ENCODE measurements at places on chromosomes 5 and 9.
A peak's percentile ranks its signal among the peaks of the same experiment; 100 is the strongest.

DNA sequence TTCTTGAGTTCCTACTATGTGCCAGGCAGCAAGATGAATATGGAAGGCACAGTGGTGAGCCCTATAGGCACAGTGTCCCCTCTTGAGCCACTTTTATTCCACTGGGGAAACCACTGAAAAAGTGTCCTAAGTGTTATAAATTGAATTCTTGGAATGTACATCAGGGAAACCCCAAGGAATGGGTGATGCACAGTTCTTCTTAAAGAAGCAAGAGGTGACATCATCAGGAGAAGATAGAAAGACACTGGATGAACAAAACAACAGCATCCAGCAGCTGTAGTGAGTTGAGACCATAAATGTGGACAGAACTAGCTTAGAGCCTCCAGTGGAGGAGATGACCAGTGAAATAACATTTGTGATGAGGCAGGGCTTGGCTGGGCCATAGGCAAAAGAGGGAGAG lies 199.2 kb upstream of the ANKRD55 start:
- no peak for DNase-seq

GRCh38 chr5:87051502-87052113 lies 216.1 kb upstream of the RASA1 start:
- no peak for DNase-seq

- peak; percentile 62 for DNase-seq
Observed at GRCh38 chr5:9498541-9499497, 47.1 kb downstream of the SEMA5A start.

DNA sequence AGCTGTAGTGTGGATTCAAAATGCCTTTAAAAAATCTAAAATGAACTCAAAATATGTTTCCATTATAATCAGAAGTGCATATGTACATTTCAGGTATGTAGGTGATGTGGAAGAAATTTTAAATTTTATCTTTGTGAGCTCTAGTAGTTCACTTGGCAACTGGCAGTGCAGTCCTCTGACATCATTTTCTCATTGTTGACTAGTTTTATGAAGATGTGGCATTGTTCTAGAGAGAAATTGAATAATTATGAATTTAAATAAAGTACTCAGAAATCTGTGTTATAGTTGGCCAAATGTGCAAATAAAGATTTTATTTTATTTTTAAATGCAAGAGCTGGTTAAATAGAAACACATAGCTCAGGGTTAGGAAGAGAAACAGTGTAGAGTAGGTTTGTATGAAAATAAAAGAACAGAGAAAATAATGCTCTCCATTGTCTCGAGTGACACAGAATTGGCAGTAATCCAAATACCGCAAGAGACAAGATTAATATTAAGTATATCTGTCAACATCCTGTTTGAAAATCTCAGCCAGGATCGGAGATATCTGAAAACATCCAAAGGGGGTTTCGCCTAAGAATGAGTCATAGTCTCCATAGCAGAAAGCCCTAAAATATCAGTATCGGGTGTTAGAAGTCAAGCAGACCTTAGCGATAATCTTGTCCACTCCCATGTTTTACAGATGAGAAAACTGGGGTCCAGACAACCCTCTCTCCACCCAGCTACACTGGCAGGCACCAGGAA lies 189.4 kb downstream of the CCDC192 start:
- peak; percentile 83 for DNase-seq

- no peak for DNase-seq
Observed at GRCh38 chr9:11973011-11973410, 720.2 kb upstream of the TYRP1 start.

DNA sequence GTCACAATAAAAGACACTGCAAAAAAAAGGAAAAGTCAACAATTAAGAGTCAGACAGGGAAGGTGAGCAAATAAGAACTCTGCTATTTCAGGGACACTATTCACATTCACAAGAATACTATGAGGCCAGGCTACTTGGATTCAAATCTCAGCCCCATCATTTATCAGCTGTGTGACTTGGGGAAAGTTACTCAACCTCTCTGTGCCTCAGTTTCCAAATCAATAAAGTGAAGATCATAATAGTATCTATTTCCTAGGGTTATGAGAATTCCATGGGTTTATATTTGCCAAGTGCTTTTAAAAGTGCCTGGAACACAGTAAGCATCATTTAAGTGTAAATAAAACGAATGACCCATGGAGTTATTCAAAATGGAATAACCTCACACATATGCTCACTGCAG lies 56.4 kb downstream of the ALDH7A1 start:
- DNase-seq: no peak

GRCh38 chr9:126690431-126691051 lies 76.8 kb downstream of the LMX1B start:
- DNase-seq: no peak

DNA sequence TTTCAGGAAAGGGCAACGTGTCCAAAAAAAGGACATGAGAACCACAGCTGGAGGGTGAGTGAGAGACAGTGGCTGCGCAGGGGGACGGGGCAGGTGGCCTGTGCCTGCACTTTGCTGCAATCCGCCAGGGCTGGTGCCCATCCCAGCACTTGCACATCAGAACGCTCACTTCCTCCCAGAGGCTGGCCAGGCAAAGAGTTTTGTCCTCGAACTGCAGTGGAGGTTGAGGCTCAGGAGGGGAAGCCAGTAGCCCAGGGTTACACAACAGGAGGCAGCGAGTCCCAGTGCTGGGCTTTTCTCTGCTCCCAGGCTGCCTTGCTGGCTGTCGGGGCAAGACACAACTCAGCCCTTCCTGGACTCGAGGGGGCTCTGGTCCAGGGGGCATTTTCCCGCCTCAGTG lies 33.1 kb downstream of the CRB2 start:
- DNase-seq: no peak

- no peak for DNase-seq
Observed at GRCh38 chr5:39083968-39084367, 9.8 kb upstream of the RICTOR start.

DNA sequence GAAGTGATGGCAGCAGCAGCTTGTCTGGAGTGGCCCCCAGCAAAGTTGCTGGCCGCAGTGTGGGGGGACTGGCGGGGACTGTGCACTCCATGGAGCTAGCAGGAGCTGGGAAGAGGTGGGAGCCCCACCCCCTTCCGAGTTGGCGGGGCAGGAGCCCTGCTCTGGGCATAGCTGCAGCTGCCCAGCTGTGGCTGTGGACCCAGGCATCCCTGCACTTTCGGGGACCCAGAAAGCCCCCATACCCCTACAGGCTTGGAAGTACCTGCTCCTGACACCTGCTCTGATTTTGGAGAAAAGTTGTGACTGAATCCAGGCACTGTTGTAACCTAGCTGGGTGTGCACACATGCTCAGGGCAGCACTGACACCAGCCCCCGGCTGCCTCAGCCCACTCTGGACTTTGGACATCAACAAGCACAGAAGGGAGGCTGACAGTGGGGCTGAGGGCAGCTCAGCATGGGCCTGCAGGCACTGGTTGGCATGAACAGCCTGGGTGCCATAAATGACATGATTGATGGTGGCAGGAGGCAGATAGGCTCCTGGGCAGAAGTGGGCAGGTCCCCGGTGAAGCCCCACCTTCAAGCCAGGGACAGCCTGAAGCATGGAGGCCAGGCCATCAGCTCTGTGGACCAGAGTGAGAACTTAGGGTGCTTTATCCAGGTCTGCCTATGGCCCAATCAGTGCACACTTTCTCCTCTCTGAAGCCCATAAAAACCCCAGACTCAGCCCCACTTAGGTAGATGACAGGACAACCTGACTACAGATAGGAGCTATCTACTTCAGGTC lies 12.6 kb downstream of the LMBRD2 start:
- DNase-seq: no peak

GRCh38 chr5:133602835-133603380 lies 9.4 kb downstream of the FSTL4 start:
- no peak for DNase-seq

DNA sequence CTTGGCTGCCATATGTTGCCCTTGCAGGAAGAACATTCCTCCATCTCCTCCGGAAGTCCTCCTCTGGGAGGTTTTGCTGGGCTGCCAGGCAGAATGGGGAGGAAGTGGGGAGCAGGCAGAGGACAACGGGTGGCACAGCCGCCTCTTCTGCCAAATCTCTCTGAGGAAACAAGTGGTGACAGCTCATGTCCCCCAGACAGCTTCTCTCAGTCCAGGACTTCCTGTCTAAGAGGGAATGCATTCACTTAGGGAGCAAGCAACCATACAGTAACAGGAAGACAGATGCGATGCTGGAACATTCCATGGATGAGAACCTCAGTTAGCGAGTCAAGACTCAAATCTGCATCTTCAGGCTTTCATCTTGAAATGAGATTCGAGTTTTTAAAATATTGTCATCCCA lies 701.0 kb downstream of the SEMA5A start:
- DNase-seq: peak; percentile 36

GRCh38 chr5:139474890-139475791 lies 4.3 kb downstream of the SMIM33 start:
- DNase-seq: peak; percentile 74

DNA sequence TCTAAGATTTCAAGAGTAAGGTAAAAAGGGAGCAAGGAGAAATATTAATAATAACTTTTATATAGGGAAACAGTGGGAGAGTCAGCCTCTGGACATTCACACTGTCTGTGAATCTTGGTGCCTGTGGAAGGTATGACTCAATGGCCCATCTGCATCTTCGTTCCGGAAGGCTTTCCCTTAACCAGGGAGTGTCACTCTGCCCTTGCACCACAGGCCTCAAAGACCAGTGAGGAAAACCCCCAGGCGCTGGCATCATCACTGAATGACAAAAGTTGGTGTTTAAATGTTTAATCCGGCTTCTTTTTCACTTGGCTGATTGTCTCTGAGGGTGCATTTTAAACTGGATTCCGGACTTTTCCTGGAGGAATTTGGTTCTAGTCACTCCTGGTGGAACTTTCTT lies 522.4 kb upstream of the TLE4 start:
- peak; percentile 94 for DNase-seq

- DNase-seq: no peak
Observed at GRCh38 chr9:134590240-134591081, 51.1 kb upstream of the COL5A1 start.

DNA sequence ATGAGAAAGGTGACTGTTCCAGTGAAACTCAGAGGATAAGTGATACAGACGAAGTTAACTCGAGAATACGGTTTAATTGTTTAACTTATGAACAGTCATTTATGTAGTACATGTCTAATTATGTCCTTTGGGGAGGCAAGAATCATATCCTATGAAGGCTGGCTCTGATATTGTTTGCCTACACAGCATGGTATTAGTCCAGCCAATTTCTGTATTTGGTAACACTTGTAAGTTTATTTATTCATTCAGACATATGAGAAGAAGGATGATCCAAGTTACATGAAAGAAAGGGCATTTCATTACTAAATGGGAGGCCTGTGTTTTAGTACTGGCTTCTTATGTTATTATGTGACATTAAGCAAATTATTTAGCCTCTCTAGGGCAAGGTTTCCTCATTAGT lies 199.7 kb downstream of the NNT start:
- DNase-seq: no peak

DNA sequence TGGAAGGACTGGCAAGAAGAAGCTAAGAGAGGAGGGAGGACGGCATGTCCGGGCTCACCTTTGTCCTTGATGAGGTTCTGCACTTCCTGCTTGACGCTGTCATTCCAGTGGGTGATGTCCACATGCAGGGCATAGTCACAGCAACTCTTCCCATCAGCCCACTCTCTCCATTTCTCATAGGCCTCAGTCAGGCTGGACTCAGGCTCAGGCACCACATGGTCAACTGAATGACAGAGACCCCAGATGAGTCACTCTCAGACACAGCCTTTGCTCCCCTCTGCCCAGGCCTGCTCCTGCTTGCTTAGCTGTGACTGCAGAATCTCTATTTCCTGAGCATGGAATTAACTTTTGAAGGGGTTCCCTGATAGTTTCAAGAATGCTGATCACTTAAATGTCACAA lies 94.2 kb downstream of the DPYSL3 start:
- DNase-seq: no peak

Measured in M059J (cell line).